ENCODE measurements at places on chromosomes 6 and 20.

DNA sequence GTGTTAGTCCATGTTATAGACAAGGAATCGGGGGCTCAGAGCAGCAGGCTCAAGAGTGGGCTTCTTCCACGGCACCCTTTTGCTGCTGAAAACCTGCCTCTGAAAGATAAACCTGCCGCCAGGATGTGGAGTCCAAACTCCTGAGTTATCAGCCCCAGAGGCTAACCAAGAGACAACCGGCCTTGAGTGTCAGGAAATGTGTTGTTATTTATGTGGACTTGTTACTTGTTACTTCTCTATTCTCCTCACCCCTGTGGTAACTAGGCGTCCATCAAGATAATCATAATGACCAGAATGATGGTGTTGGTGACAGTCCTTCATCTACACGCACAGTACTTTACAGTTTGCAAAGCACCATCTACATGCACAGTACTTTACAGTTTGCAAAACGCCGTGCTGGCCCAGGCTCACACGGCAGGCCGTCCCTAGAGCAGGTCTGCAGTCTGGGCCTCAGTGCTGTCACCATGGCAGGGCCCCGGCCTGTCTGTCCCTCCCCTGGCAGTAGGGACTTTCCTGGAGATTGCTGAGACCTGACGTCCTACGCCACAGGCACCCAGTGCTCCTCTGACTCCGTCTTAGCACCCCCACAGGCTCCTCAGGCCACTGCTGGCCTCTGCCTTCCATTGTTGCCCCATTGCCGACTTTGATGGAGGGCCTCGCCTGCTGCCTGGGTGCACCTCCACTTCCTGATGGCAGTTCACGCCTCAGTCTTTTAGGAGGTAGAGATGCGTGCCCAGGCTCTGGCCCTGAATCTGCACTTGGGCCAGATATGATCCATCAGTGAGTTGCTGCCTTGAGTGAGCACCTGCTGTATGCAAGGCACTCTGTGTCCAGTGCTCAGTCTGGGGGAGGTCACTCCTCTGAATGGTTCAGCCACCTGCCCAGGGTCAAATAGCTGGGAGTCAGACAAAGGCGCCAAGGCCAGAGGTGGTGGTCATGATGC lies 9.1 kb upstream of the BPIFB4 start:
- no peak for DNase-seq

GRCh38 chr20:9374072-9374471 lies 140.3 kb upstream of the LAMP5 start:
- no peak for DNase-seq

- no peak for DNase-seq
Measured at GRCh38 chr6:89711801-89712200, 73.3 kb upstream of the LYRM2 start.

GRCh38 chr6:125791151-125791819 lies 525 bp downstream of the NCOA7 start:
- DNase-seq: peak; percentile 31

DNA sequence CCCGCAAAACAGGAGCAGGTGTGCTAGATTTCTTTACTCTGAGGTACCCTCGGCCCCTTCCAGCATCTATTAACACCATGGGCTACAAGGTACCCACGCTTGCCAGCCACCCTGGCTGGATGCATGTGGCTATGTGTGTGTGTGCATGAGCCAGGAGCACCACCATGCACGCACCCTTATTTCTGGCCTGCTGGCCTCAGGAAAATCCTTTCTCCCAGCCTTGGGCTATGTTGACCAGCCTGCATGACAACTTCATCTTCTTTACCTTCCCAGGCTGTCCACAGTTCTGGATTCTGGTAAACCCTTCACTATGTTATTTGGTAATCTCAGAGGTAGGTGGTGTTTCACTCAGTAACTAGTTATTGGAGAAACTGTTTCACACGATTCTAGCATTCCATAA lies 40.4 kb downstream of the GPR6 start:
- no peak for DNase-seq

DNA sequence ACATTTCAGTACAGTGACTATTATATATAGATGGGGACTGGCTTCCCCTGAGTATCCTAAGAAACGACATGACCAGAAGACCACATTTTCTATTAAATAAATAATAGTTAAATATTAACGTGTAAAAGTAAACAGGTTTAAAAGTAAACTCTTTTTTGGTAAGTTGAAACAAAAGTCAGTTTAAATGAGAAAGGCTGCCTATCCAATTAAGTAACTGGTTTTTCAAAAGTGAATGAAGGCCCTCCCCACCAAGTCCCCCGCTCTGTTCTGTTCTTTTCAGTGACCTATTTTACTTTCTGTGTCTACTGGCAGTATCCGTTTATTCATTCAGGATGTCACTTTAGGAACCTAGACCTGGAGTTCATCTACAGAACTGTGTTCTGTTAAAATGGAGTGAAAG lies 32.0 kb downstream of the QKI start:
- no peak for DNase-seq

DNA sequence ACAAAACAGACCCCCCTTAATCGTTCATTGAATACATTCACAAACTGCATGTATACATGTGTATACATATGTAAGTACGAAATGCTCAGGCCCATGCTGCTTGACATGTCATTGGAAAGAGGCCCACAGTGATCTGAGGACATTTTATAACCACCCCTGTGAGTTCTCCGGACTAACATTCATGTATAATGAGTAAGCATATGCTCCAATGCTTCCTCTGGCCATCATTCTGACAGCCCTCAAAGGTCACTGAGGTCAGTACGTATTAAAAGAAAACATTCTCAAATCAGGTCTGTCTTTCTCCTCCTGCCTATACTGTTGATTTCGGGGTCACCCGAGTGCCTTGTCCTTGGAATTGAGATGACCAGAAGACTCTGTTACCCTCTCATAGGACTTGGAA lies 54.9 kb downstream of the TENT5A start:
- DNase-seq: no peak

GRCh38 chr20:1813101-1813529 lies 82.1 kb upstream of the SIRPA start:
- no peak for DNase-seq

DNA sequence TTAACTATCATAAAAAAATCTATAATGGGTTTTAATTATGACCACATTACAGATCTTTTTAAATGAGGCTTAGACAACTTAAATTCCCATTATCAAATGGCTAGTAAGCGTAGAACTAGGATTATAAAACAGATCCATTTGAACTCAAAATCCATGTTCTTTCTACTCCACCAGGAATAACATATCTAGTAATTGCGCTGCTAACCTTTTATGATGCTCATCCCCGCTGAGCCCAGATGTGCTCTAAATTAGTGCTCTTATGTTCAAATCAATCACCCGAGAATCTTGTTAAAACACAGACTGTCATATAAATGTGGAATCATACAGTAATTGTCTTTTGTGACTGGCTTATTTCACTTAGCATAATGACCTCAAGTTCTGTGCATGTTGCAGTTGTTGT lies 903.1 kb downstream of the PHF3 start:
- no peak for DNase-seq

GRCh38 chr6:46491628-46492547 lies 639 bp upstream of the RCAN2 start:
- no peak for DNase-seq

- no peak for DNase-seq
Measured at GRCh38 chr6:12017263-12017662, 5.2 kb downstream of the HIVEP1 start.

- no peak for DNase-seq
Measured at GRCh38 chr6:44224965-44225305, 1.5 kb downstream of the SLC29A1 start.

- DNase-seq: no peak
Measured at GRCh38 chr6:122476131-122476530, 4.5 kb upstream of the SERINC1 start.

GRCh38 chr6:33278810-33279209 lies 1.9 kb downstream of the B3GALT4 start:
- no peak for DNase-seq

- no peak for DNase-seq
Measured at GRCh38 chr6:97687916-97688315, 404.9 kb upstream of the MMS22L start.

- no peak for DNase-seq
Measured at GRCh38 chr6:34227761-34228421, 8.8 kb upstream of the HMGA1 start.

DNA sequence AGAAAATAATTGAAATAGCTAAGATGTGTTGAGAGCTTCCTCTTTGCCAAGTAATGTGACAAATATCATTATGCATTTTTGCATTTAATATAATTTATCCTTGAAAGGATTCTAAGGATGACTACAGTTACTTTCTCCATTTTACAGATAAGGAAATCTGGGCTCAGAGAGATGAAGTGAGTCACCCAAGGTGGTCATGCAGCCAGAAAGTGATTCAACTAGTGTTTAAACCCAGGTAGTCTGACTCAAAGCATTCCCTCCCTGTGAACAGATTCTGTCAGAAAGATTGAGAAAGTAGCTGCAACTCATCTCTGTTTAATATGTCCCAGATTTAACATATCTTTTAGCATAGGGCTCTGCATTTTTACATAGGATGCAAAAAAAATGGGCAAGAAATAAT lies 28.1 kb downstream of the NRSN1 start:
- no peak for DNase-seq
